ENCODE measurements at places on chromosomes 13 and 19.

GRCh38 chr19:50518091-50519005, 4.6 kb upstream of the ASPDH start:
- DNase-seq = no peak

GRCh38 chr19:19064098-19064722, 416 bp downstream of the SLC25A42 start:
- peak; percentile 67 for DNase-seq

DNA sequence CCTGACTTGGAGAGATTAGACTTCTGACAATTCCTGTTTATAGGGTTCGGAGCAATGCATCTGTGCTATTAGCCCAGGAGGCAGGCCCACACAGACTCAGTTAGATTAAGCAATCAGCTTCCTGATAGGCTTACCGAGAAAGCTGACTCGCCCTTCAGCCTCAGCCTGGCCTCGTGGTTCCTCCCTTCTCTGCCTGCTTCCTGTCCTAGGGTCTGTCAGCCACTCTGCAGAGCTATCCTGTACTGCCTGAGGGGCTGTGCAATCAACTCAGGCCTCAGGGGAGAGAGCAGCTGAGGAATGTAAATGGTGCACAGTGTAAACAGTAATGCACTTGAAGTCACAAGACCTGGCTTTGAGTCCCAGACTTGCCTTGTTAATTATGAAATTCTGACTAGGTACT, 30.7 kb downstream of the HTR2A start:
- peak; percentile 22 for DNase-seq

GRCh38 chr13:111973186-111973585, 93.8 kb upstream of the SOX1 start:
- no peak for DNase-seq

GRCh38 chr13:112003941-112004340, 63.0 kb upstream of the SOX1 start:
- no peak for DNase-seq

DNA sequence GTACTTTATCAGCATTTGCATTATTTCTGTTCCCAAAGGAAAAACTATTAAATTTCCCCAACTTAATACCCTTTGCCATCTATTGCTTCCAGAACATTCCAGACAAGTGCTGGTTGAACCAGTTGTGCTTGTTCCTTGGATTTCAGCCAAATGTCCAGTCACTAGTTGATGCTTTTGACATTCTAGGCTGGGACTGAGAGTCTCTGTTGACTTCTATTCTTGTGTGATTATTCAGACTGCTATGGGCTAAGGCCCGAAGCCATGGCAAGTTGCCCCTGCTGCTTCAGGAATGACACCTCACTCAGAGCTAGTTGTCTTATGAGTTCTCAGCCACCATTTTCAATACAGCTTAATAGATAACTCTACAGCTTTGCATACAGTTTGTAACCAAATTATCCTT, 458.1 kb upstream of the ARGLU1 start:
- DNase-seq = no peak

GRCh38 chr19:32227561-32228165, 117.7 kb upstream of the ZNF507 start:
- no peak for DNase-seq

DNA sequence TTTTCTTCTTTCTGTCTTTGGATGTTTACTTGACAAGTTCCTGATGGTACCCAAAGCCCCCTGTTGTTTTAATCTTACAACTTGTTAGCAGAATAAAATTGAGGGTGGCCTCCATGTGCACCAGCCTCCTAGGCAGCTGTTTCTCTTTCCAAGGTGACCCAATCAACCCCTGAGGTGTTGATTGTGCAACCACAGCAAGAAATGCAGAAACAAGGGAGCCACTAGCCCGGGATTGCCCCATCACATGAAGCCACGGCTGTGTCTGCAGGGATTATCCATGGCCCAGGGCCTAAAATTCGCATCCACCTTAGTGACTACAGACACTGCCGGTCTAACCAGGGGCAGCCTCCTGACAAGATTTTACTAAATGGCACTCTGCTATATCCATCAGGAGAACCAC, 14.4 kb downstream of the CEACAM4 start:
- no peak for DNase-seq

DNA sequence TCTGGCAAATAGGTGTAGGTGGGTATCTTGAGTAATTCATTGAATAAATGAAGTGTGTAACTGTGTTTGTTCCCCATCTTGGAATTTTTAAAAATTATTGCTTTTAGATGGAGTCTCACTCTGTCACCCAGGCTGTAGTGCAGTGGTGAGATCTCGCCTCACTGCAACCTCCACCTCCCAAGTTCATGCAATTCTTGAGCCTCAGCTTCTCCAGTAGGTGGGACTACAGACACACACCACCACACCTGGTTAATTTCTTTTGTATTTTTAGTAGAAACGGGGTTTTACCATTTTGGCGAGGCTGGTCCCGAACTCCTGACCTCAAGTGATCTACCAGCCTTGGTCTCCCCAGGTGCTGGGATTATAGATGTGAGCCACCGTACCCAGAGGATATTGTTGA, 7.9 kb upstream of the CYP2A6 start:
- no peak for DNase-seq

DNA sequence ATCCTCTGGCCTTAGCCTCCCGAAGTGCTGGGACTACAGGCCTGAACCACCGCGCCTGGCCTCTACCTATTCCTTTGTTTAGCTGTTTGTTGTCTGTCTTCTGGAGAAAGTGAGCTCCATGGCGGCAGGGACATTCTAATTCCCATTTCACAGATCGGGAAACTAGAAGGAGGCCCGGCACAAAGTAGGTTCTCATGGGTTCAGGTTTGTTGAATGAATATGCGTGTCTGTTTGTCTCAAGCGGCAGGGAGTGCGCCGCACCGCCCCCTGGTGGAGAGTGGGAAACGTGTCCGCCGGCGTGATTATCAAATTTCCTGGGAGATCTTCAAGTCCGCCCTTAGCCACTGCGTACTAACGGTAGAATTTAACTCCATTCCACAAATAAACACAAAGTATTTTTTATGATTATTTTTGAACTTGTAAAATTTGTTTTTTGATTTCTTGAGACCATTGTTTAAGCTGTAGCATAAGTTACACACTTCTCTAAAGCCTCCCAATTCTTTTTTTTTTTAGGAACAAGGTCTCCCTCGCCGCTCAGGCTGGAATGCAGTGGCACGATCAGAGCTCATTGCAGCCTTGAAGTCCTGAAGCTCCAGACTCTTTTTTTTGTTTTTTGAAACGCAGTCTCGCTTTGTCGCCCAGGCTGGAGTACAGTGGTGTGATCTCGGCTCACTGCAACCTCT, 8.9 kb upstream of the CCDC9 start:
- no peak for DNase-seq

GRCh38 chr19:35783469-35784434, 8.4 kb downstream of the ARHGAP33 start:
- no peak for DNase-seq

DNA sequence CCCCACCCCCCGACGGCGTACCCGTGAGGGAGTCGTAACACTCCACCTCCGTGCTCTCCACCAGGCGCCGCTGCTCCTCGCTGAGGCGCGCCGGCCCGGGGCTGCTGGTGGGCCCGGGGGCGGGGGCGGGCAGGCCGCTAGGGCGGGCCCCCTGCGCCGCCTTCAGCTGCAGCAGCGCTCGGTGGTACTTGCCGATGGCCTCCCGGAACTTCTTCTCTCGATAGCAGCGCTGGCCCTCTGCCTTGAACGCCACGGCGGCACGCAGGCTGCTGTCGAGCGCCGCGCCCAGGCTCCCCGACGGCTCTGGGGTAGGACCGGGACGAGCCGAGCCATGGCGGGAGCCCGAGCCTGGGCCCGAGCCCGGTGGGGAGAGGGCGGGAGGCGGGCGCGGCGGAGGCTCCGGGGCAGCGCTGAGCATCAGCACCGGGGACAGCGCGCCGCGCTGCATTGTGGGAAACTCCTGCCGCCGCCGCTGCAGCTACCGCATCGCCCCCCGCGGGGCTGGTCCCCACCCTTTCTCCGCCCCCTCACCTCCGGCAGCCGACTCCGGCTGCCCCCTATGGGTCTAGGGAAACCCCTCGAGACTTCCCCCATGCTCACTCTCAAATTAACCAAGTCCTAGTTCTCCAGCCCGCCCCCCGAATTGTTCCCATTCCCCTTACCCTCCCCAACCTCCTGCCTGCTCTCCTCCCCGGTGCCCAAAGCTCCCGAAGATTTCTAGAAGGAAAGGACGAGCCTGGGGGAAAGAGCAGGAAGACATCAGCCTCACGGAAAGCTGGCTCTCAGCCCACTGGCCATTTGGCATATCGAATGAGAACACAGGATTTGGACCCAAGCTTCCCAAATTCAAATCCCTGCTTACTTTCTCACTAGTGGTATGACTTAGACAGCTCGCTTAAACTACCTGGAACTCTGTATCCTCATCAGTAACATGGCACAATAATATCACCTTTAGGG, at the start of gene TTC9B:
Gene TTC9B (minus strand): TSS at position 451 of the 957 bp plus-strand sequence. CDS start 3 bp downstream, at position 448.
- no peak for DNase-seq

DNA sequence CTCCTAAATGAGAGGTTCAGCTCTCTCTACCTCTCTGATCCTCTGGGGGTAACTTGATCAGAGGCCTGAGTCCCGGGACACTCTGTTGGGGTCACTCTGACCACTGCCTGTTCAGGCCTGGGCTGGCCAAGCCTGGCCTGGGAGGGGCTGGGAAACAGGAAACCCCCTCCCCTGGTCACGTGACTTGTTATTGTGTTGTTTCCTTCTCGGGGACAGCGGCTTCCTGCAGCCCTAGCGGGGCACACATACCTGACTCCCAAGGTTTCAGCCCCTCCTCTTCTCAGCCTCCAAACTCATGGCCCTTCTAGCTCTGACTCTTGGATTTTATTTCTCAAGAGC, at the start of gene USHBP1:
Gene USHBP1 (minus strand): TSS at position 105 of the 339 bp plus-strand sequence. CDS start 446 bp downstream, outside the sequence.
- no peak for DNase-seq

DNA sequence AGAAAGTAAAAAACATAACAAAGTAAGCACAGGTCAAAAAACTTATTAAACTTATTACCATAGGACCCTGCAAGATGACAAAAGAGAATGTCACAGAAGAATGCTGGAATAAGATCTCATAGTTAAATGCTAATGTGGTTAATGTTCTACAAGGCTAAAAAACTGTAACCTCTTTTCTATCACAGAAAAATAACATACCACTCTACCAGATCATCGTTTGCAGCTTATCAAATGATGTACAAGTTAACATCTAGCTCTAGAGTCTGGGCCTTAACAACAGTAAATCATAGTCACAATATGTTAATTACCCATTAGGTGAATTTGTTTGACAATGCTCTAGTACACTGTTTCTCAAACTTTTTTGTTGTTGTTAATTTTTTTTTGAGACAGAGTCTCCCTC, 53.0 kb downstream of the NUFIP1 start:
- DNase-seq = no peak

DNA sequence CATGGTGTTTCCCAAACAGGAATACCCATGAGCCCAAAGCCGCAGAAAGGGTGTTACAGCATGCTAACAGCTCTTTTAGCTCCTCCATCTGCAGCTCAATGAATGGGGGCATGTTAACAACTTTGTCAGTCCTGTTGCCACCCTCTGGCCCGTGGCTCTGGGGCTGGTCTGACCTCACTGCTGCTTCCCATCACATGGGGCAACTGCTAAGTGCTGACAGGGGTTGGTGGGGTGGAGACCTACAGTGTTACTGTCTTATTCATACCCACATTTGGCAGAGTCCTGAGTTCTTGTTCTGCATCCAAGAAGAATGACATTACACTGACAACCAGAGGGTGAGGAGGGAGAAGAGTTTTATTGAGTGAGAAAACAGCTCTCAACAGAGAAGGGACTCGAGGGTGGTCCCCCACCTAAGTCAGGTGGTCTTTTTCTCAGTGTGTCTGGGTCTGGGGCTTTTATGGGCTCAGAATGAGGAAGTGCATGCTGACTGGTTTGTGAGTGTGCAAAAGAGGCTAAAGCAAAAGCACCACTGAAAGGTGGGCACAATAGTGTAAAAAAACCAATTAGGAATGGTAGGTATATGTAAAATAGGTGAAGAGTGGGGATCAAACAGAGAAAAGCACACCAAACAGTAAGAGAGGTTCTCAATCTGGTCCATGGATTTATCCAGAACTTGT, 1952.0 kb upstream of the PCDH20 start:
- no peak for DNase-seq

GRCh38 chr19:6047256-6047655, 63.0 kb downstream of the RFX2 start:
- DNase-seq = no peak

- DNase-seq = no peak
These were observed 819.8 kb downstream of the PCDH9 start for GRCh38 chr13:66410314-66410713.

DNA sequence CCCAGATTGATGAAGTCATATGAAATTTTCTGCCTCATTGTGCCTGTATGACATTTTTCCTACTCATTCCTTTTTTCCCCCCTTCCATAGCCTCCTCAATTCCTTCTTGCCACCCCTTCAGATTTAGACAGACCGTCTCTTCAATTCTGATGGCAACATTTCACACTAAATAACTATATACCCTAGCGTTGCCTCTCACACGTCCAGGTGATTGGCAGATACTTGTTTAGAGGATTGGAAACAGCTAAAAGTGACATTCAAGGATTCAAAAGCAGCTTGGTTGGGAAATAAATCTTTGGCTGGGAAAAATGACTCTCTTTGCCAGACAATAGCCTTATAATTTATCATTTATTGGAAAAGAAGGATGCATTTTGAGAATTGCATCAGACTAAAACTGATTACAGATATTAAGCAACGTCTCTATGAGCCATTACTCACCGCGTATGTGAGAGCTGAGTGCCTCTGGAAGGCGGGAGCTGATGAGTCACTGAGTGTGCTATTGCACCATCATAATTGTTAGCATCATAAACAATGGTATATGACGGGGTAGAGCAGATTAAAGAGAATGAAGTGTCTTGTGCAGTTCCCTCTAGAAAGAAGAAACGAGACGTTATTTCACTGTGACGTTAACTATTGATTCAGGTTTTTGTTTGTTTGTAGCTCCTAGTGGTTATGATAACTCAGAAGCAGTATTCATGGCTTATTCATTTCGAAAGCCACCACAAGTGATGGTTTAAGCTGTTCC, 61.1 kb upstream of the FAM216B start:
- peak; percentile 54 for DNase-seq

DNA sequence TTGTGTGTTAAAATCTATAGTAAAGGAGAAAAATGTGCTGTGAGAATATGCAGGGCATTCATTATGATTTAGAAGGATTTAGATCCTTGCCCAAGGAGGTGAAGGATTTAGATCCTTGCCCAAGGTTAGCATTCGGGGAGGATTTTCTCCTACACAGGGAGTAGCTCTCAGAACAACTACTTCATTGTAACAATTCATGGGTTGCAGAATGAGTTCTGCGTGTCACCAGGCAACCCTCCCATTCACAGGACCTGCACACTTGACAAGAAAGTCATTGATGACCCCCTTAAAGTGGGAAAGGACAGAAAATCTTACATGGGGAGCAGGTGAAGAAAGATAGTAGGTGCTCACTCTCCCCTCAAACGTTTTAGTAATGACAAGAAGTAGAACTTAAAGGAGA, 167.1 kb upstream of the MAB21L1 start:
- DNase-seq = no peak
